ENCODE measurements at places on chromosomes 5 and 9. TPM values are rescaled to one million over a fixed set of nuclear protein-coding genes. Genes with fewer than 3 reads are reported as not detected.

- no peaks in the 10 kb centered on the region for H3K4me1 ChIP-seq
- H3K27ac ChIP-seq: no peak overlapping the region
- no peak overlapping the region for H3K4me3 ChIP-seq
- H3K36me3 ChIP-seq: no peaks in the 10 kb centered on the region
Measured at GRCh38 chr5:168908207-168908606, 329.0 kb upstream of the PANK3 start.

GRCh38 chr5:34541067-34541466, 115.1 kb upstream of the RAI14 start:
- H3K36me3 ChIP-seq: no peaks in the 10 kb centered on the region
- H3K27ac ChIP-seq: no peak overlapping the region
- H3K4me1 ChIP-seq: peaks cover 7% of the 10 kb centered on the region
- no peak overlapping the region for H3K4me3 ChIP-seq
- H3K27me3 ChIP-seq: no peaks in the 10 kb centered on the region

DNA sequence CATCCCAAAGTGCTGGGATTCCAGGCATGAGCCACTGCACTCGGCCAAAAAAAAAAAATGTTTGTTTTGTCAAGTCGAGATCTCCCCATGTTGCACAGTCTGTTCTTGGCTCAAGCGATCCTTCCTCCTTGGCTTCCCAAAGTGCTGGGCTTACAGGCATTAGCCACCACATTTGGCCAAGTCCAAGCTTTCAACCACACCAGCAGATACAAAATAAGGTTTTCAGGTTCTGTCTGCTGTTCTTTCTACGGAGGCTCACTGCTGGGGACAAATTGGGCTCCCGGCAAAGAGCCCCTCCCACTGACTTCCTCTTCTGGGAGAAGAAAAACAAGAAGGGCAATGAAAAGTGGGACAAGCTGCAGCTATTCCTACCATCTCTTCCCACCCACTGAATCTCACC, 37.6 kb upstream of the GGTA1 start:
- no peak for DNase-seq
- no peaks in the 10 kb centered on the region for H3K27me3 ChIP-seq
- H3K4me3 ChIP-seq: no peak overlapping the region
- no peaks in the 10 kb centered on the region for H3K36me3 ChIP-seq

DNA sequence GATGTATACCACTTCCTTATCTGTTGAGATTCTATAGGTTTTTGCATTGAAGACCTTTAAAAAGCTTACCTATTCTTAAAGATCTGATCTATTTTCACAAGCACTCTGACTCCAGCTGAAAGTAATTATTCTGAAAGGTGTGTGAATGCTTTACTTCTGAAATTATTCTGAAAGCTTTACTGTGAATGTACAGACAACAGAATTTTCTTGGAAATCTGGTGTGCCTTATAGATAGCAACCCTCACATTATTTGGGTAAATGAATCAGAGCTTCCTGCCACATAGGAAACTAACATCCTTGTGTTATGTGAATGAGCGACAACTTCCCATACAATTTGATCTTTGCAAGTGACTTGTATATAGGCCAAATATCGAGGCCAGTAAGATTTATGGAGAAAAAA, 6.5 kb downstream of the CDO1 start:
- H3K36me3 ChIP-seq: no peaks in the 10 kb centered on the region
- no peak overlapping the region for H3K4me3 ChIP-seq
- DNase-seq: no peak
- no peak overlapping the region for H3K27ac ChIP-seq
- H3K4me1 ChIP-seq: no peaks in the 10 kb centered on the region

DNA sequence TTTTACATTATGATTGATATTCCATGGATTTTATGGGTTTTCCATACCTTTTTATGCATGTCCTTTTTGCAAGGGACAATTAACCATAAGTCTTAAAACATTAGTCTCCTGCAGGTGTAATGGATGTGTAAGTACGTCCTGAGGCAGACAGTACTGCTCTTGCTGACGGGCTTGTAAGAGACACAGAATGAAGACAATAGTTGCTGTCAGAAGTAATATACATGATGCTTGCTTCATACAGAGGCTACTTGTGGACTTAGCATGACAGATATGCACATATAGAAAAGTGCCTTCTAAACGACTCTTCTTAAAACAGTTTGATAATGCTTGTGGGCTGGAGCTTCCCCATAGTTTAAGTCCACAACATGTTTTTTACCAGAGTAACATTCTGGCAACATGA, 182.7 kb downstream of the SPATA31D1 start:
- H3K27ac ChIP-seq: no peak overlapping the region
- no peaks in the 10 kb centered on the region for H3K36me3 ChIP-seq
- peaks cover 29% of the 10 kb centered on the region for H3K4me1 ChIP-seq
- no peak overlapping the region for H3K4me3 ChIP-seq
- H3K27me3 ChIP-seq: no peaks in the 10 kb centered on the region
- no peak for DNase-seq

The PCDHGB6 gene
- total RNA-seq: 11.1 TPM

GRCh38 chr9:20379804-20380225, 242.5 kb downstream of the MLLT3 start:
- H3K27me3 ChIP-seq: no peaks in the 10 kb centered on the region
- DNase-seq: no peak
- H3K4me1 ChIP-seq: peaks cover 4% of the 10 kb centered on the region
- H3K27ac ChIP-seq: no peak overlapping the region
- no peak overlapping the region for H3K4me3 ChIP-seq
- no peaks in the 10 kb centered on the region for H3K36me3 ChIP-seq

The PRRX2 gene
- 15.3 TPM for total RNA-seq

DNA sequence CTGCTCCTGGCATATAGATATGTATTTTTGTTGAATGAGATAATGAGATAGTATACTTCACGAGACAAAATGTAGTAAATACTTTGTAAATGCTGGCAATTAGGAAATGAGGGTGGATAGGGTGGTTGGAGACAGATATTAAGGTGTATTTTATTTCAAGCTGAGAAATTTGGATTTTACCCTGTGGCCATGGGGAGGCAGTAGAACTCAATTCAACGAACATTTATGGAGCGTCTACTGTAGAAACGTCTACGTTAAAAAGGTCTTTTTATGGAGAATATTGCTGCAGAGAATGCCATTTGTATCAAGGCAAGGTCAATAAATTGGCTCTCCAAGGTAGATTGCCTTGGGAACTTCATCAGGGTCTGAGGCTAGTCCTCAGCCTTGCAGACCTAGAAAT, 21.5 kb upstream of the RALGPS1 start:
- no peaks in the 10 kb centered on the region for H3K36me3 ChIP-seq
- DNase-seq: no peak
- no peaks in the 10 kb centered on the region for H3K27me3 ChIP-seq
- H3K4me3 ChIP-seq: no peak overlapping the region
- H3K4me1 ChIP-seq: no peaks in the 10 kb centered on the region

The TPRN gene
- total RNA-seq: 12.3 TPM

GRCh38 chr9:83238871-83239640, 176.1 kb upstream of the RASEF start:
- no peak overlapping the region for H3K27ac ChIP-seq
- no peaks in the 10 kb centered on the region for H3K27me3 ChIP-seq
- no peak overlapping the region for H3K4me3 ChIP-seq
- DNase-seq: peak; percentile 50
- no peaks in the 10 kb centered on the region for H3K36me3 ChIP-seq
- H3K4me1 ChIP-seq: peaks cover 15% of the 10 kb centered on the region

- no peaks in the 10 kb centered on the region for H3K27me3 ChIP-seq
- no peaks in the 10 kb centered on the region for H3K36me3 ChIP-seq
- H3K27ac ChIP-seq: no peak overlapping the region
- no peaks in the 10 kb centered on the region for H3K4me1 ChIP-seq
- DNase-seq: peak; percentile 35
Measured at GRCh38 chr5:59367791-59368394, 525.6 kb downstream of the PDE4D start.

The COL5A1 gene
- total RNA-seq: 72.0 TPM

GRCh38 chr5:76038212-76038611, 45.0 kb upstream of the SV2C start:
- no peak overlapping the region for H3K4me3 ChIP-seq
- no peak overlapping the region for H3K27ac ChIP-seq
- DNase-seq: no peak
- no peaks in the 10 kb centered on the region for H3K4me1 ChIP-seq

The CAMK2A gene
- total RNA-seq: 0.20 TPM

GRCh38 chr5:138605254-138605972, 30.2 kb upstream of the HSPA9 start:
- H3K27ac ChIP-seq: no peak overlapping the region
- H3K4me1 ChIP-seq: no peaks in the 10 kb centered on the region
- no peaks in the 10 kb centered on the region for H3K36me3 ChIP-seq
- no peaks in the 10 kb centered on the region for H3K27me3 ChIP-seq
- DNase-seq: no peak

DNA sequence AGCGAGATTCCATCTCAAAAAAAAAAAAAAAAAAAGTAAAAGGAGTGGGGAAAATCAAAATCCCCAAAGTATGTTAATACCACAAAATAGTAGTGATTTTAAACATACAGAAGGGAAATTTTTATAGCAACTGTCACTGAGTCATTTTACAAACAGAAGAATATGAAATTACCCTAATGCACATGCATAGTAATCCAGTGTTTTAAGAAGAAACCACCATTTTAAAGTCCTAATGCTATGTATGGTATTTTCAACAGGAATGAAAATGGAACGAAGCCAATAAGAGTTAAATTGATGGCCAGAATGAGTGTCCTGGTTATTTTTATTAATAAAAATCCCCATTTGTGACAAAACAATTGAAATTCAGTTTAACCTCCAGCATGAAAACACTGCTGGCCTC, 26.7 kb upstream of the NXNL2 start:
- H3K4me3 ChIP-seq: no peak overlapping the region
- DNase-seq: no peak
- no peaks in the 10 kb centered on the region for H3K4me1 ChIP-seq
- H3K27me3 ChIP-seq: no peaks in the 10 kb centered on the region

DNA sequence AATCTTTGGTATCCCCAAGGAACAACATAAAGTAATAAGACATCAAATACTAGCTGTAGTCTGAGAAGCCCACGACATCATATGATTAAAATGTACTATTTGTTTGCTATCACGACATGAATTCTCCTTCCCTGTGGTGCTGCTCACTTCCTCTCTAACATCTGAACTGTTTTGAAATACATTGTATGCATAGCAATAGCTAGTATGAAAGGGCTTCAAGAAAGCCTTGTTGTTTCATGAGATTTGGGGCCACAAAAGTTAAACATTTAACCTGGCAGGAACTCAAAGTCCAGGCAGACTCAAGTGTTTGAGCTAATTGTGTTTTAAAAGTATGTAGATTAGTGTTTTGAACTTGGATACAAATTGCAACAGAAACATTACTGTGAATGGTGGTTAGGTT, 237.4 kb upstream of the PTGER4 start:
- no peaks in the 10 kb centered on the region for H3K27me3 ChIP-seq
- no peak for DNase-seq
- no peaks in the 10 kb centered on the region for H3K36me3 ChIP-seq
- H3K4me3 ChIP-seq: no peak overlapping the region
- no peaks in the 10 kb centered on the region for H3K4me1 ChIP-seq
- H3K27ac ChIP-seq: no peak overlapping the region

GRCh38 chr5:65803699-65804391, 81.8 kb downstream of the NLN start:
- H3K36me3 ChIP-seq: no peaks in the 10 kb centered on the region
- H3K27ac ChIP-seq: no peak overlapping the region
- no peak for DNase-seq
- no peaks in the 10 kb centered on the region for H3K27me3 ChIP-seq

The BARX1 gene
- not detected for total RNA-seq

GRCh38 chr5:168940712-168941111, 360.2 kb downstream of the SLIT3 start:
- H3K36me3 ChIP-seq: no peaks in the 10 kb centered on the region
- H3K27me3 ChIP-seq: no peaks in the 10 kb centered on the region
- no peak for DNase-seq
- no peaks in the 10 kb centered on the region for H3K4me1 ChIP-seq

GRCh38 chr5:41835645-41836044, 34.6 kb downstream of the OXCT1 start:
- H3K27me3 ChIP-seq: no peaks in the 10 kb centered on the region
- no peak overlapping the region for H3K27ac ChIP-seq
- H3K4me3 ChIP-seq: no peak overlapping the region

- H3K27ac ChIP-seq: no peak overlapping the region
- no peaks in the 10 kb centered on the region for H3K36me3 ChIP-seq
- no peak for DNase-seq
- no peaks in the 10 kb centered on the region for H3K4me1 ChIP-seq
- H3K27me3 ChIP-seq: no peaks in the 10 kb centered on the region
Measured at GRCh38 chr5:98258939-98259338, 514.5 kb upstream of the RGMB start.

The ADGRD2 gene
- total RNA-seq: not detected

GRCh38 chr9:6833518-6834192, 75.9 kb downstream of the KDM4C start:
- H3K27me3 ChIP-seq: no peaks in the 10 kb centered on the region
- H3K36me3 ChIP-seq: no peaks in the 10 kb centered on the region
- no peak overlapping the region for H3K27ac ChIP-seq
- H3K4me3 ChIP-seq: no peak overlapping the region

The DMRT2 gene
- 5.1 TPM for total RNA-seq

- no peak overlapping the region for H3K27ac ChIP-seq
- no peak for DNase-seq
- no peaks in the 10 kb centered on the region for H3K36me3 ChIP-seq
Measured at GRCh38 chr5:17103461-17103860, 114.0 kb upstream of the BASP1 start.
